Upper lobe of right lung (tissue), 1 donor: ENCODE measurements at places on chromosomes 1 and 21. TPM values are rescaled to one million over a fixed set of nuclear protein-coding genes. Genes with fewer than 3 reads are reported as not detected.

The SELL gene
- 12.1 TPM for total RNA-seq

The TMEM167B gene
- total RNA-seq, result 49.7 TPM

The AVPR1B gene
- not detected for total RNA-seq

The TBX15 gene
- total RNA-seq, result 0.64 TPM

The ARMH1 gene
- 5.9 TPM for total RNA-seq

DNA sequence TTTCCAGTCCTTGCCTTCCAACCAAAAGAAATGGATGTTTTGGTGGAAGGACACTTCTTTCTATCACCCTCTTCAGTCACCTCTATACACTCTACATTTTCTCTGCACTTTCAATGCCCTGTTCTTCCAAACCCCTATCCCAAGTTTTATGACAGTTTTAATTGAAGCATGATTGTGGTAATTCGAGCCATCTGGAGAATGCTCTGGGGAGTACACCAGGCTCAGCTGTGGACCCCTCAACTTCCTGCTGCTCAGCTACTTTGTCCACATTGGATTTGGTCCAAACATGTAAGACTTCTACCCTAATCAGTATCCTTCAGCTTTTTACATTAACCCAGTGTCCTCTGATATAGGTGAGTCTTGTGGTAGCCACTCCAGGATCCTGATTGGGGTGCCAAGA, 129.6 kb downstream of the SYT2 start:
- peaks cover 30% of the 10 kb centered on the region for H3K36me3 ChIP-seq
- peaks cover 33% of the 10 kb centered on the region for H3K4me1 ChIP-seq
- no peak overlapping the region for H3K4me3 ChIP-seq
- no peak for DNase-seq
- H3K27ac ChIP-seq, result no peak overlapping the region
- H3K27me3 ChIP-seq, result no peaks in the 10 kb centered on the region

DNA sequence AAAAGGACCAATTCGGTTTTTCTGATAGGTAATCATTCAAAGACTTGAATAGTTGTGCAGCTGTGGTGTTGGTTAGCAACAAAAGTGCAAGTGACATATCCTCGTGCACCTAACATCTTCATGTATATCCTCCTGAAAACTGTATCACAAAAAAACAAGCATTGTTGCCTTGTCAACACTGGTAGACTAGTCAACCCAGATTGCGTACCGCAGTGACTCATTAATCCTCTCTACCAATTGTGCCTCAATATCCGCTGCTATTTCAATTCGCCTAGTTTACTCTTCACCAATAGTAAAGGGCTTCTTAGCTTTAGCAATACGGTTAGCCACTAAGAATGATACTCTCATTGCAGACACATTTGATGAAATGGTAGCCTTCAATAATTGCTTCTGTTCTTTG, 3.5 kb downstream of the HHAT start:
- no peak overlapping the region for H3K4me3 ChIP-seq
- H3K36me3 ChIP-seq, result no peaks in the 10 kb centered on the region
- H3K4me1 ChIP-seq, result peaks cover 14% of the 10 kb centered on the region
- H3K27ac ChIP-seq, result no peak overlapping the region
- no peaks in the 10 kb centered on the region for H3K27me3 ChIP-seq

DNA sequence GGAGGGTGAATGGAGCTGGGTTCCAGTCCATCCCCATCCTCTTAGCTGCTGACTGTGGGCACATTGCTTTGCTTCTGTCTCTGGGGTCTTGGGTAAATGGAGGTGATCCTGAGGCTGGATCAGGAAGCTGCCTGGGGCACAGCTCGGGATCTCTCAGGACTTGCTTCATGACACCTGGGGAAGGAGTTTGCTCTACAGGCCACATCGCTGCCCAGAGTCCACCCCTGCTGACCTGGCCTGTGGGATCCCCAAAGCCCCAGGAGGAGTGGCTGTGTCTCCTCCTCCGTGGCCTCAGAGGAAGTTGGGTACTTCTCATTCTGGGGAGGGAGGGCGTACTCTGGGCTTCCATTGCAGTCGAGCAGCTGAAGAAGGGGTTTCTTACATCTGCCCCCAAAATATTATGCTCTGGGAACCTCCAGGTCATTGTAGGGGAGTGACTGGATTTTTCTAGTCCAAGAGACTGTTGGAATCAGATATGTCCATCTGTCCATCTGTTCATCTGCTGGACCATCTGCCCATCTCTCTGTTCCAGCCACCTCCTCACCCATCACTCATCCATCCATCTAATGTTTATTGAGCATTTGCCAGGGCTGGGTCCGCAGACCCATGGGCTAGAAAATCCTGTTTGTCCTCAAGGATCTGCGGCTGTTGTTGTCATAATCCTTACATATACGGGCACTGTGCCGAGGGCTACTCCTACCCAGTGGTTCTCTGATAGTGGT, 45.9 kb downstream of the ARHGEF10L start:
- no peak overlapping the region for H3K4me3 ChIP-seq
- no peaks in the 10 kb centered on the region for H3K27me3 ChIP-seq
- no peak overlapping the region for H3K27ac ChIP-seq
- H3K36me3 ChIP-seq, result no peaks in the 10 kb centered on the region
- no peak for DNase-seq
- H3K4me1 ChIP-seq, result peaks cover 17% of the 10 kb centered on the region
